ENCODE measurements at places on chromosomes 11 and 22.

DNA sequence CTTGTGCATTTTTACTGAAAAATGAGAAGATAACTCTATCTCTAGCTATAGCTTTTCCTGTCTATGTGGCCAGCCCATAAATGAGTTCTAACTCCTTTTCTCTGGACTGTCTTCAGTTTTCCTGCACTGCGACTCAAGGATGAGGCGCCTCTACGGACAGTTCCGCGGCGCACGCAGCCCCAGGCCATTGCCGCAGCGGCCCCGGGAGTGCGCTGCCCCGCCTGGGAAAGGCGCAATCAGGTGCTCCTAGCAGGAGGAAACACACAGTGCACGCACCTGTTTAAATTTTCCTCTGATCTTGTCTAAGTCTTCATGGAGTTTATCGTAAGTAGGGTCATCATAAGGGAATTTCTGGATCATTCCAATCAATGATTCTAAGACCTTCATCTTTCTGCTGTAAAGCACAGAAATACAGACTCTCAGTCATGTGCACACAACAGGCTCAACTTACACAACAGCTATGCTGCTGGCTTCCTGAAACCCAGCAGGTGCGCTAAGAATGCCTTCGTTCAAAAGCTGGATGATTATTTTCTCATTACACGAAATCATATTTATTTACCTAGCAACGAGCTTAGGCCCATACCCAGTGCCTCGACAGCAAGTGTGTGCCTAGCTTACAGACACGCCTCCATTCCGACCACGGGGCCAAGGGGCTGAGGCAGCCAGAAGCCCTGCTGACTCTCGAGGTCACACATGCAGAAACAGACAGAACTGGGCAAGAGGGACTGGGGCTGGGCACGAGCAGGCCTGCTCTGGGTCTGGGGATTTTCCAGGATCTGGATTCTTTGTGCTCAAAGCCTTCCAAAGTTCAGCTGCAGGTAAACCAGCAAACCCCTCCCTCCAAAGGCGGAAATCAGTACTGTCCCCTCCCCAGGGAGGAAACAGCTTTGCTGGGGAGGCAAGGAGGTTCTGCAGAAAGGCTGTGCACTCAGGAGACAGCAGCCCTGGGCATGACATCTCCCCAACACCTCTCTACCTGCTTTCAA lies 7.2 kb downstream of the LTO1 start:
- DNase-seq = no peak

GRCh38 chr11:123678246-123678645 lies 23.8 kb upstream of the SCN3B start:
- DNase-seq = no peak

GRCh38 chr22:43349636-43350035 lies 6.5 kb upstream of the SCUBE1 start:
- DNase-seq = no peak

GRCh38 chr11:36041988-36042611 lies 98.2 kb downstream of the LDLRAD3 start:
- no peak for DNase-seq

GRCh38 chr11:110297726-110298300 lies 1.4 kb upstream of the RDX start:
- DNase-seq = no peak

Measured in right renal cortex interstitium (tissue), 3 donors.